ENCODE measurements at places on chromosomes 3 and 15.

GRCh38 chr3:27713435-27714145 is 8.5 kb downstream of the EOMES start:
- no peak for DNase-seq

- DNase-seq: peak; percentile 21
Measured at GRCh38 chr3:13655061-13655913, 106.4 kb downstream of the FBLN2 start.

DNA sequence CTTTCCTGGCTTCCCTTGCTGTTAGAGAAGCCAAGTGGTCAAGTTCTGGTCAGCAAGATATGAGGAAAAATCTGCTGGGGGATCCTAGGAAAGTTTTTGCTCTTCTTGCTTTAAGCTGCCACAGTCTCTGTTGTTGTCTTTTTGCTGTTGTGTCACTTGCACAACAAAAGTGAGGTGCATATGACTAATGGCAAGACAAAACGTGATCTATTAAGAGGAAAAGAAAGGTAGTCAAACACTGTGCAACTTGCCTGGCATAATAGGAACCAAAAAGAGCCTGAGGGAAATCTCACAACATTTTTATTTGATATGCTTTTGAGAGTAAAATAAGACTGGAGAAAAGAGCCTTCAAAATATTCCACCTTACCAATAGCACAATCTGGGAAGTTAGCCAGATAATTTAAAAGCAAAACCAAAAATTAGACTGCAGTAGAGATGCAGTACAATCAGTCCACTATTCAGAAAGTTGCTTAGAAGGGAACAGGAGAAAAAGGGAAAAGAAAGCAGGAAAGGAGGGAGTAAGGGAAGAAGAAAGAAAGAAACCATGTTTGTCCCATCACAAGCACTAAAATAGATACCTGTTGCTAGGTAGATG is 110.0 kb upstream of the SLC4A7 start:
- DNase-seq: no peak

- DNase-seq: no peak
Measured at GRCh38 chr3:183161552-183162336, 790 bp downstream of the LAMP3 start.

DNA sequence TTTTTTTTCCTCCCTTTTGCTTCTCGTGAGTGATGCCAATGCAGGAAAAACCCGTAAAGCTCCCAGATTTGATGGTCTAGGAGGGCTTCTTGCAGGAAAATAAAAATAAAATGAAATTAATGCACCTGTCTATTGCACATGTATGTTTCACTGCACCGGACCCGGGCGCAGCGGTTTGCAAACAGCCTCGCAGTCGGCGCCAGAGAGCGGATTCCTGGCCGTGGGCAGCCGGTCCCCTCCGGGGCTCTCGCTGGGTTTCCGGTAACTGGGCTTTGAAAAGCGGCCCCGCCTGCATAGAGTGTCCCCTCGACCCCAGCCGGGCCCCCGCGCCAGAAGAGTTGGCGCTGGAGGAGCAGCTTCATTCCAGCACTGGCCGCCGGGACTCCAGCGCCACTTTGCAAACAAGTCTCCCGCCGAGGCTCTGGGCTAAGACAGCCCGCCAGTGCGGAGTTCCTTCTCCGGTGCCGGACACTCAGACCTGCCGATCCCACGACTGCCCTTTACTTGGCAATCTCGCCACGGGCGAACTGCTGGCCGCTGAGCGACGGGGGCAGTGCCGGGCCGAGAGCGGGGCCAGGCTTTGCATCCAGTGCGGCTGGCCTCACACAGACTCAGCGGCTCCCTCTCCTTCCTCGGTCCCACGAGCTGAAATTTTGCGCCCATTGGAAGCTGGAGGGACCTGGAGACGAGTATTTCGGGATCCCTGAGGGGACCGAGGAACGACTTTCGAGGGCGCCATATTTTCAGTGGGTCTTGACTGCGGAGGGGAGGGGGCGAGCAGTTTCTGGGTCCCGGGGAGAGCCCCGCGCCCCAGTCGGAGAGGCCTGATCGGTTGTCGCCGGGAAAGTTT is 225.9 kb upstream of the C2CD4B start:
- peak; percentile 3 for DNase-seq

GRCh38 chr15:68363353-68363752 is 68.6 kb downstream of the ITGA11 start:
- DNase-seq: no peak

GRCh38 chr3:46703013-46703520 is 1.9 kb downstream of the TMIE start:
- no peak for DNase-seq

- no peak for DNase-seq
Measured at GRCh38 chr15:32993285-32993684, 201.2 kb downstream of the FMN1 start.

- no peak for DNase-seq
Measured at GRCh38 chr15:31230630-31231485, 95.8 kb upstream of the KLF13 start.

GRCh38 chr3:16658925-16659793 is 53.9 kb upstream of the DAZL start:
- no peak for DNase-seq

DNA sequence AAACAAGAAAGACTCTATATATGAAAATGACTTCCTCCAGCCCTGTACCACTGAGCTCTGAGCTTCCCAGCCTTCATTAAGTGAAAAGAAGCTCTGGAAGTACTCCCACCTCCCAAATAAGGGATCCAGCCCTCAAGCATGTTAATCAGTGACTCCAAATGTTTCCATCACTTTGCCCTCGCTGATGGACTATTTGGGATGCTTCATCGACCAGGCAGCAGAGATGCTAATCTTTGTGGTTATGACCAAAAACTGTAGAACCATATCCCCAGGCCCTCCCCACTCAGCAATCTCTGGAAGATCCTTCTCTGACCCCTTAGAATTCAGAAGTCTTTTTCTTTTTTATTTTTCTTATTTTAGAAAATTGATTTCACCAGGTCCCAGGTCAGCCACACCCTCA is 2.3 kb upstream of the CTDSPL start:
- DNase-seq: no peak

- no peak for DNase-seq
Measured at GRCh38 chr3:136008221-136008620, 42.7 kb downstream of the PPP2R3A start.

GRCh38 chr15:42544853-42545629 is 3.6 kb downstream of the LRRC57 start:
- DNase-seq: no peak

- DNase-seq: no peak
Measured at GRCh38 chr15:39511916-39512260, 69.0 kb upstream of the THBS1 start.

DNA sequence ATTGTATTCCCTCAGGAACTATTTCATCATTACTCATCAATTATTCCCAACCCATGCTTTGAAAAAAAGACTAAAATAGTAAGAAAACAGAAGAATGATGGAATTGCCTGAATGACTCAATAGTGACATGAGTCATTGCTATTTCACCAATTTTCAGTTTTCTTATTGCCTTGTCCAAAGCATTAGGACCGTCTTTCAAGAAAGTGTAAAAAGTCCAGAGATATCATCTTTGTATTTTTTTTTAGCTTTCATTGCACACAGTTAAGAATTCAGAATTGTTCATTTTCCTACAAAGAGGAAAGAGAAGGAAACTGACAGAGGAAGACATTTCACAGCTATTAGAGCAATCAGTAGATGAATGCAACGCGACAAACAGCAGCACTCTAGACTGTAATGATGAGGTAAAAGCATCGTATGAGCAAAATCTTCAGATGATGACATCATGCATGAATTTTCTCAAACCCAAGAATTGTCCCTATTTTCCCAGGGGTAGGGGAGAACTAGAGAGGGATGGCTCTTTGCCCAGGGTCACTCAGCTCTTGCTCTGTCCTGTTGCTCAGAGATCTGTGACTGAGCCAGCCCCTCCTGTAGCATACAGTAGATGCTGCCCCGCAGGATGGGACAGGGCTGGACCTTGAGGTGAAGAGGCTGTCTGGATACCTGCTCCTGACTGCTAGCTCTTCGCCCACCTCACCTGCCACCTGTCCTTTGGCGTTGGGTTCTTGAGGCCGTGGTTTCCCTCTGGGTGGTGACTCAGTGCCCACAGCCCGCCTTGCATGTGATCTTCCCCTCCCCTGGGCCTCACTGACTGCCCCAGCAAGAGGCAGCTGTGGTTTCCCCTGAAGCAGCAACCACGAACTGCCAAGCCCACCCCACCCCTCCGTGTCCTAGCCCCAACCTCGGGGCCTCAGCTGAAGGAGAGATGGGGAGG is 84.8 kb downstream of the PPCDC start:
- DNase-seq: no peak

DNA sequence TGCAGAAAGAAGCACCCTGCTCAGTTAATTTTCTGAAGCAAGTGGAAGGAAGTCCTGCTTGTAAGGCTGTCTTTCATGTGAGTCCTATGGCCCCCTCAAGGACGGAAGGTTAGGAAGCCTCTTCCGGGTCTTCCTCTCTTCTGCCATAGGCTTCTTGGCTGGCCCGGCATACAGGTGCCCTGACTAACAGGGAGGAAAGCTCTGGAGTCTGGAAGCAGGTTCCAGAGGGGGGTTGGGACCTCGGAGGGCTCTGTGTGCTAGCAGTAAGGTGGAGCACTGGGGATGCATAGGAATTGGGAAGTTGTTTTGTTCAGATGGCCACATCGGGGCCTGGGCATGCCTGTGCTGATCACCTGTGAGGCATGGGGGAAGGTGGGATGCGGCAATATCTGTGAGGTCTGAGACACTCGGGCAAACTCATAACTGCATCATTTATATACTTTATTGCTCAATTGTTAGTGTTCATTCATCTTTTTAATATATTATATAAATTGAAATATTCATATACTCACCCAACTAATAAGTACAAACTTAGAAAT is 49.6 kb downstream of the TRAK1 start:
- no peak for DNase-seq

- no peak for DNase-seq
Measured at GRCh38 chr15:100043068-100043641, 298.6 kb downstream of the ADAMTS17 start.

- no peak for DNase-seq
Measured at GRCh38 chr3:97815149-97815917, 6.5 kb upstream of the CRYBG3 start.

DNA sequence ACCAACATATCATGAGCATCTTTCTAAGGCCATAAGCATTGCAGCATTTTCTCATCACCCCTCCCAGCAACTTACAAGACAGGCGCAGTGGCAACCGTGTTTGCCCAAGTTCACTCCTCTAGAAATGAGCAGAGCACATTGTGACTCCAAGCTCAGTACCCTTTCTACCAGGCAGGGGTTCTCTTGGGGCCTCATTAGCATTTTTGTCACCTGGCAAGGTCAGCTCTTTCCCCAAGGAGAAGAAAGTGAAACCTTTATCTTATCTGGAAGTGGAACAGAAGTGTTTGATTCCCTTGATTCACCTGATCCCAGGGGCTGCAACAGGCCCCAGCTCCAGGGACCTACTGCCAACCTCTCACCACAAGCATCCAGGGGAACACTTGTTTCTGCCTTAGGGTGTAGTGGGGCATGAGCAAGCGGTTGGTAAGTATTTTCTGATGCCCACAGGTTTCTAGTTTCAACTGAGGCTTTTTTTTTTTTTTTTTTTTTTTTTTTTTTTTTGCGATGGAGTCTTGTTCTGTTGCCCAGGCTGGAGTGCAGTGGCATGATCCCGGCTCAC is 44.0 kb upstream of the HERC1 start:
- DNase-seq: no peak

All from stimulated activated CD4-positive, alpha-beta T cell treated with anti-CD3 and anti-CD28 coated beads, Interleukin-1b, Interleukin-23, amount 100 ng/mL, for 1 hour (primary cell).